H9 (cell line): ENCODE measurements at places on chromosomes 7 and 10.

DNA sequence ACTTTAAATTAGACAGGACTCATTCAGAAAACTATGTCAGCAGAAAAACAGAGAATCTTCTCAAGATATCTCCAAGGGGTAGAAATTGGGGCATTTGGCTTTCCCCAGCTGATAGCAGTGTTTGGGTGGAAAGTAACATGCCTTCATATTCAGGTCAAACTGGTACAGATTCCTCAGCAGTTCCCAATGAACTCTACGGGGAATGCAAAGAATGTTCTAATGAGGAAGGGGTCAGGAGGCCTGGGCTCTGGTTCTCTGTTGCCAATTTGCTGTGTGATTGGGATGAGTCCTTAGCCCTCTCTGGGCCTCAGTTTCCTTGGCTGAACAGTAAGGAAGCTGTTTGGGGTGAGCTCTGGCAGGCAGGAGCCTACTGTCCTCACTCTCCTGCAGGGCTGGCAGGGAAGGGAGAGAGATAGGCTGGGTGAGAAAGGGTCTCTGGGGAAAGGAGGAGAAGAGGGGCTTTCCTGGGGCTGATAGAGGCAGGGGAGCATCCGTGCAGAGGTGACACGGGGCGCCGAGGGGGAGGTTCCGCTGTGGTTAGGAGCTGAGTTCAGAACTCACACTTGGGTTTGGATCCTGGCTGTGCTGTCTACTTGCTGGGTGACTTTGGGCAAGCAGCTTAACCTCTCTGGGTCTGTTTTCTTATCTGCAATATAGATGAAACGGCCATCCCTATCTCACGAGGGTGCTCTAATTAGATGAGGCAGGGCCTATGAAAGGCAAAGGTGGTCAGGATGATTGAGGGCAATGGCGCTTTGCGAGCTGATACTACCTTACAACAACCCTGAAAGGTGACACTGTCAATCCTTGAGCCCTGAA is 45.1 kb downstream of the SPOCK2 start:
- no peak for DNase-seq

GRCh38 chr7:125563964-125564529 is 634.4 kb upstream of the POT1 start:
- DNase-seq = peak; percentile 53

DNA sequence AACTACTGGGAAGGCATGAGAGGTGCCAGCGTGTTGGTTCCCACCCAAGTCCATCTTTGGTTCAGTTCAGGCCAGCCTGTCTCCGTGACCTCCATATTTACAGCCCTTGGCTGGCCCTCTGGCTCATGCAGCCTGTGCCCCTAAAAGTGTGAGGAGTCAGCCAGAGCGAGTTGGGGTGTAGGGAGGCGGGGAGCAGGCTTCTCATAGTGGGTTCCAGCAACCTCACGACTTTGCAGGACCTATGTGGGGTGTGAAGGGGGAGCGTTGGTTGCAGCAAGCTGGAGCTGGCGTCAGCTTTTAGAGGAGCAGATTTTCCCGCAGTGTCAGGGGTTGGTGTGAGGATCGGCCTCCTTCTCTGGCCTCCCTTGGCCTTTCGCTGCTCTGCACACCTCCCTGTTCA is 9.8 kb downstream of the TSPAN14 start:
- no peak for DNase-seq

- DNase-seq = no peak
These were observed 252.2 kb downstream of the WDR37 start for GRCh38 chr10:1308173-1308961.

- no peak for DNase-seq
These were observed 142.4 kb downstream of the CHCHD3 start for GRCh38 chr7:132939495-132939894.
